ENCODE measurements at places on chromosomes 4 and X. TPM values are rescaled to one million over a fixed set of nuclear protein-coding genes. Genes with fewer than 3 reads are reported as not detected.

The ASB5 gene
- total RNA-seq = not detected

- DNase-seq = no peak
Measured at GRCh38 chr4:87026800-87027495, 92.1 kb downstream of the AFF1 start.

DNA sequence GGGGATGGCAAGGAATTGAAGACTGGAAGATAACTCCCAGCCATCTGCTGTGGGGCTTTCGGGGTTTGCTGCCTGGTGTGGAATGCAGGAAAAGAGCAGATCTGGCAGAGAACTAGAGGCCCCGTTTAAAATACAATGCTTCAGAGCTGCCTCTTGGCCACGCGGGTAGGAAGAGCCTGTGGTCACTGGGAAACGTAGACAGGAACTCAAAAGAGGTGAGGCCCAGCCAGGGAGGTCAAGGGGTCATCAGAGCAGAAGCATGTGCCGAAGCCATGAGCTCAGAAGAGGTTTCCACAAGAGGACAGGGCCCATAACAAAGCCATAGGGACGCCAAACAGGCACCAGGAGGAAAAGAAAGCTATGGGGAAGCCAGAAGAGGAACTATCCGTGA, 14.5 kb upstream of the STS start:
- DNase-seq = no peak

- DNase-seq = no peak
Measured at GRCh38 chr4:122764821-122765215, 32.3 kb downstream of the BBS12 start.

The FAM47E gene
- total RNA-seq = not detected

All from activated naive CD4-positive, alpha-beta T cell treated with anti-CD3 and anti-CD28 coated beads, Interleukin-2, amount 50 U/mL, for 72 hours (primary cell).